ENCODE measurements at places on chromosomes 7 and 10.

- DNase-seq: no peak
Observed at GRCh38 chr10:86614853-86615252, 39.5 kb upstream of the OPN4 start.

- no peak for DNase-seq
Observed at GRCh38 chr7:82005056-82005455, 235.2 kb upstream of the HGF start.

GRCh38 chr7:47500103-47500563, 81.8 kb downstream of the TNS3 start:
- DNase-seq: no peak

GRCh38 chr10:91197127-91197526, 23.3 kb upstream of the PCGF5 start:
- no peak for DNase-seq

- no peak for DNase-seq
Observed at GRCh38 chr10:128150561-128150960, 24.3 kb upstream of the MKI67 start.

GRCh38 chr7:101680406-101681145, 51.5 kb upstream of the MYL10 start:
- DNase-seq: no peak

DNA sequence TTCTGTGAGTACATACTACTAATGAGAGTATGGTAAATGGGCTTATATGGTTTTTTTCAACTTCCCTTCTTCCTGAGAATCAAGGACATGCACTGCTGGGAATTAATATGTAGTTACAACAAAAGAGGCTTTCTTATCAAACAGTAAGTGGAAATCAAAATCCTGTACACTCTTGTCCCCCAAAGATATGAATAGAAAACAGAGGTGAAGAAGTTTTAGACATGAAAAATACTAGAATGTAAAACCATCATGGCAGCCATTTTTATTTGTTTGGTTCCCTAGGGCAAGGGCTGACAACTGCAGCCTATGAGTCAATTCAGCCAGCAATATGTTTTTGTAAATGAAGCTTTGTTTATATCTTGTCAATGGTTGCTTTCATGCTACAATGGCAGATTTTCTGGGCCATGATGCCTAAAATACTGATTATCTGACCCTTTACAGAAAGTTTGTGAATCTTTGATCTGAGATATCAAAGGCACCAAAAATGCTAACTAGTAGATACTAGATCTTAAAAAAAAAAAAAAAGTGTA, 422.4 kb downstream of the PARD3 start:
- DNase-seq: no peak

- DNase-seq: no peak
Observed at GRCh38 chr10:6228647-6229046, 25.9 kb downstream of the PFKFB3 start.

GRCh38 chr10:21737106-21737505, 203.1 kb downstream of the MLLT10 start:
- DNase-seq: no peak

DNA sequence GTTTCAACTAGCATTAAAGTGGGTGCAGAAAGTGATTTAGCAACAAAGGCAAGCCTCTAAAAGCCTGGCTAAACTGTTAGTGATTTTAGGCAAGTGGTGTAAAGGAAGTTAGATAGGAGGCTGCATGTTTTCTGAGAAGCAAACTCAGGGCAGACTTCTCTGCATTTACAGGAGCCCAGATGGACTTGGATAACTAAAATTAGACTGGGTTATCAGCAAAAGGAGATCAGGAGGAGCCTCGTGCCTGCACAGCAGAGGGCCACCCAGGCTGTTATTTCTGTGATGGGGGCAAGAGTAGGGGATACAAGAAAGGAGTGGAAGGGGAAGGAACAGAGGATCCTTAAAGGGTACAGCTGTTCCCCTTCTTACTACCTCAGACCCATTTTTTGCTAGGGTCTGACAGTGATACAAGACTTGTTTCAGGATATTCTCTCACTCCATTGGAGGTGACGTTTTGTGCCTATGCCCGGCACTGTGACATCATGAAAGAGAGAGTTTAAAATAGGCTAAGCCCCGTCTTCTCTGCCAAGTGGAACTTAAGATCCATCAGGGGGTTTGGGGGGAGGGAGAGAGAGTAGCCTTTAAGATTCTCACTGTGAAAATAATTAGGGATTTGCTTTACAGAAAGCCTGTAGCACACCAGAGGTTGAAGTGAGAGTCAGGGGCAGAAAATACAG, 49.6 kb upstream of the PDCD4 start:
- DNase-seq: no peak

DNA sequence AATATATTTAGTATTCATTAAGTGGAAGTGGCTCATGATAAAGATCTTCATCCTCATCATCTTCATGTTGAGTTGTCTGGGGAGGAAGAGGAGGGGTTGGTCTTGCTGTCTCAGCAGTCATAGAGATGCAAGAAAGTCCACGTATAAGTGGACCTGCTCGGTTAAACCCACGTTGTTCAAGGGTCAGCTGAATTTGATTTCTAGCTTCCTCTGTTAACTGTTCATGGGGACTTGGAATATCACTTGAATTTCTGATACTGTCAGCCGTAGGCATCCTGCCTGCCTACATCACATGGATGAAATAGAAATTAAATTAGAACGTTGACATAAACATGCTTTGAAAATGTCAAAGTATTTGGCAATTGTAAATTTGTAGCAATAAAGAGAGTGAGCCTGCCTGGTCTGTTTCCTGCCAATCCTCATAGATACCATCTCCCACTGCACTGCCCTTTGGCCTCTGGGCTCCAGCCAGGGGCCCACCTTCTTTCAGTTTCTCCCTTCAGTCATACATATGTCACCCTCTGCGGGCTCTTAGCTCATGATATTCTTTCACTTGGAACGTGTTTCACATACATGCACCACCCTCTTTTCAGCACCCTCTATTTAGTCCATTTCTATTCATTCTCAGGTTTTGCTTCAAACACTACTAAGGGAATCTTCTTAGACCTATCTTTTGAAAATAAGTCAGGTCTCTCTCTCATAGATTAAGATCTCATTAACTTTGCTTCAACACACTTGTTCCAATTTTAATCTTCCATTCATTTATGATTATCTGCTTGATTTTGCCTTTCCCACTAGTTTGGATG, 376.3 kb downstream of the IPMK start:
- DNase-seq: no peak

- no peak for DNase-seq
Observed at GRCh38 chr7:93359520-93360198, 127.5 kb downstream of the VPS50 start.

Measured in T-cell (primary cell).